MCF 10A (cell line): ENCODE measurements at places on chromosomes 13 and 19. TPM values are rescaled to one million over a fixed set of nuclear protein-coding genes. Genes with fewer than 3 reads are reported as not detected.

DNA sequence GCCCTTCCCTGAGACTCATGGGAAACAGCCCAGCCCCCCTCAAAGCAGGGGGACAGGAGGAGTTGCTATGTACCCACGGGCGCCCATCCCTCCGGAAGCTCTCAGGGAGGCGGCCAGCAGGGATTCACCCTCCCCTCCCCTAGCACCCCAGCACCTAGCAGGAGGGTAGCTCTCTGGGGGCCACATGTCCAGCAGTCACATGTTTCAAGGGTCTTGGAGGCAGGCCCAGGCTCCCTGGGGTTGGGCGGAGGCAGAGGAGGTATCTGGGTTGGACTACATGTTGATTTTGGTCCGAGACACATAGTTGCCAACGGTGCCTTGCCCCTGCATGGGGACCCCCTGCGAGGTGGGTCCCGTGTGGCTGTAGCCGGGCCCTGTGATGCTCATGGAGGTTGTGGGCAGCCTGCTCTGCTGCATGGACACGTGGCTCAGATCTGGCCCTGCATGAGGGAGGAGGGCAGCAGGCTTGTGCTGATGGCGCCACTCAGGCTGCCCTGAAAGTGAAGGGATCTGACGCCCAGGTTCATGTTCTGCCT, 7.0 kb upstream of the RNF6 start:
- no peak for DNase-seq

DNA sequence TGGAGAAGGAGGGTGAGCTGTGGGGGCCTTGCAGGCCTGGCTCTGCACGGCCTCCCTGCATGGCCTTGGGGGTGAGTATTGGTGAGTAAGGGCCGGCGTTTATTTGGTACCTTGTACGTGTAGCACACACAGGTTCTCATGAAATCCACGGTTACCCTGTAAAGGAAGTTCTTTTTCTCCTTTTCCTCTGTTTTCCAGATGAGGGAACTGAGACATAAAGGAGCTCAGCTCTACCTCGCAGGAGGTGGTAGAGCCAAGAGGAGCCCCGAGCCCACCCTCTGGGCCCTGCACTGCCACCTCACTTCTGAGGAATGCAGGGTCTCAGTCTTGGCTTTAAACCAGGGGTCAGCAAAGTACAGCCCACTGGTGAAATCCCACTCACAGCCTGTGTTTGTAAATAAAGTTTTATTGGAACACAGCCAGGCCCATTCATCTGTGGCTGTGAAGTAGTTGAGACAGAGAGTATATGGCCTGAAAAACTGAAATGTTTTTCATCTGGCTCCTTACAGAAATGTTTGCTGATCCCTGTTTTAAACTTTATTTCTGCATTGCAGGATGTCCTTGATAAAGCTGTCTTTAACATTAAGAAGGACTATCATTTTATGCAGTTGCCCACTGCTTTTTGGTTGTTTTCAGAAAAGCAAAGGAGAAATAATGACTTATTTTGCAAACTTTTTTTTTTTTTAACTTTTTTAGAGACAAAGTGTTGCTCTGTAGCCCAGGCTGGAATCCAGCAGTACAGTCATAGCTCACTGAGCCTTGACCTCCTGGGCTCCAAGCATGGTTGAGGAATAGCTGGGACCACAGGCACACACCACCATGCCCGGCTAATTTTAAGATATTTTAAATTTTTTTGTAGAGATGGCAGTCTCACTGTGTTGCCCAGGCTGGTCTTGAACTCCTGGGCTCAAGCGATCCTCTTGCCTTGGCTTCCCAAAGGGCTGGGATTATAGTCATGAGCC, 6.4 kb downstream of the EPN1 start:
- no peak for DNase-seq

DNA sequence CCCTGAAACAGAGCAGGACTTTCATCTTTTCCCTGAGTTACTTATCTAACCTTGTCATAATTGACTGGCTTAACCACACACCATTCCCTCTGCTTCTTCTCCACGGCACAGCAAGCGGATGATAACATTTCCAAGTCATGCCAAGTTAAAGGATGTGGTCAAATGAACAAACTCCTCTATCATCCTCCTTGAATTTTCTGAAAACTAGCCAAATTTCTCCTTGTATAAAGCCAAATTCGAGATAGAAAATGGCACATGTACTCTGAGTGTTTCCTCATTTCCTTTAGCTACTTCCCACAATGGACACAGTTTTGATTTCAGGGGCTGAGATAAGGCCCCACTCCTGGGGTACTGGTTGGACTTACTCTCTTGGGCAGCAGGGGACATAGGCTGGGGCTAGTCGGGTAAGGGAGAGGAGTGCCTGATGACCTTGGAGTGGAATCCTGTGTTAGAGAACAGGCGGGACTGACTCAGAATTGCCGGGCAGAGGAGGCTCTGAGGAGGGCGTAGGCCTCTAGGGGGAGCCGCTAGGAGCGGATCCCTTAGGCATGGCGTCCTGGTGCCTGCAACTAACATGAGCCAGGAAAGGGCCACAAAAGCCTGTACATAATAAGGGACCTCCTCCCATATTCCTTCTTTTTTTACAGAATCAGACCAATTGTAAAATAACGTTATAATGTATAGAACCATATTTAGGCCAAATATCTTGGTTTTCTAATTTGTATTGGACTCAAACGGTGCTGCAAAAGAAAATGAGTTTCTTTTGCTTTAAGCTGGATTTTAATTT, 20.3 kb upstream of the TMTC4 start:
- DNase-seq = peak; percentile 28

Gene KLK14
- total RNA-seq = 0.30 TPM in 1 of 2 replicates, not detected in the other

Gene KIR3DL2
- total RNA-seq = not detected in 2 replicates

Gene URAD
- total RNA-seq = not detected in 2 replicates

DNA sequence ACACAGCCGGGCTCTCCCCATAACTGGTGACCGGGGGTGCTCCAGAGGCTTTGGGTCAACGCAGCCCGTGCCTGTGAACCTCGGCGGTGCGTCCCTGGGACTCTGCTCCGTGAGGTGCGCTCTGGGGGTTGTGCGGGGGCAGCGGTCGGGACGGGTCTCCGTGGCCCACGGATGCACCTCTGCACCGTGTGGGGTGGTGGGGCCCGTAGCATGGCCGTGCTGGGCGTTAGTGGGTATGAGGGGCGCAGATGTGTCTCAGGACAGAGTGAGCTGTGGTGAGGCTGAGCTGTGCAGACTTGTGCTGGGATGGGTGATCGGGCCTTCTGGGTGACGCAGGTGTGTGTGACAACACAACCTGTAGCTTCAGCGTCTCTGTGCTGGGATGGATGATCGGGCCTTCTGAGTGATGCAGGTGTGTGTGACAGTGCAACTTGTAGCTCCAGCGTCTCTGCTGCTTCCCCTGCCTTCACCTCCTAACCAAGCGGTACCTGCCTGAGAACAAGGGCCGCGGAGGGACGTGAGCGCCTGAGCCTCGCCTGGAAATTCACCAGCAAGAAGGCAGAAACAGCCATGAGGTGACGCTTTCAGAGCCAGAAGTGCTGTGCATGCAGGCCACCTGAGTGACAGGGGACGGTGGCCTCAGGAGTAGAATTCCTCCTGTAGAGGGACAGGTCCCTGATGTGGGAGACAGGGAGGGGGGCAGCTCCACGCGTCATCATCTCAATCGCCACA, 599 bp downstream of the ZNF331 start:
- DNase-seq = no peak

DNA sequence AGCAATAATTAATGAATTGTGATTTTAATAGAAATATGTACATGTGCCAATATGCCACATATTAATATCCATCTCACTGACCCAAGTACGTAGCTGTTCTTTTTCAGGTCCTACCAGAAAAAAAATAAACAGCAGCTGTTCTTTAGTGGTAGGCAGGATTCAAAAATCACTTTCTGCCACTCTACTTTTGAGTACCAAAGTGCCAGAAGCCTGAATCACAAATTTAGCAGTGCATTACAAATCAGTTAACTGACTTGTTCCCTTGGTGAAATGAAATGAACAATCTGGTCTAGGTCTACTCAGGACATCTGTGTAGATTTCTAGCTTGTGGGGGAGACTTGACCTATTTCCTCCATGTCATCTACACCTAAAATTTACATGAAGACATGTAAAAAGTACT, 775.5 kb upstream of the GPC6 start:
- no peak for DNase-seq

DNA sequence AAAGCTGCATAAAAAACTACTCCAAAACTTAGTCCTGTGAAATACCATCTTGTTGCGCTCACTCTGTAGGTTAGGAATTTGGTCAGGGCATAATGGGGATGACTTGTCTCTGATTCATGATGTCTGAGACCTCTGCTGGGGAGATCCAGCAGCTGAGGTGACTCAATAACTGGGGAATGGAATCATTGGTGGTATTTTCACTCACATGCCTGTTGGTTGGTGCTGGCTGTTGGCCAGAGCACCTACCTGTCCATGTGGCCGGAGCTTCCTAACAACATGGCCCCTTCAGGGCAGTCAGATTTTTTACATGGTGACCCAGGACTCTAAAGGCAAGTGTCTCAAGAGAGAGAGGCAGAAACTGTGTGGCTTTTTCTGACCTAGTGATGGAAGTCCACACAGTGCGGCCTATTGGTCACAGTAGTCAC, 7.4 kb upstream of the ESD start:
- DNase-seq = peak; percentile 80

Gene TEX26
- total RNA-seq = not detected in 2 replicates

Gene FCAR
- total RNA-seq = not detected in 2 replicates

Gene PTH2
- total RNA-seq = not detected in 2 replicates

- DNase-seq = no peak
Observed at GRCh38 chr19:39832341-39833083, 1.4 kb downstream of the DYRK1B start.

DNA sequence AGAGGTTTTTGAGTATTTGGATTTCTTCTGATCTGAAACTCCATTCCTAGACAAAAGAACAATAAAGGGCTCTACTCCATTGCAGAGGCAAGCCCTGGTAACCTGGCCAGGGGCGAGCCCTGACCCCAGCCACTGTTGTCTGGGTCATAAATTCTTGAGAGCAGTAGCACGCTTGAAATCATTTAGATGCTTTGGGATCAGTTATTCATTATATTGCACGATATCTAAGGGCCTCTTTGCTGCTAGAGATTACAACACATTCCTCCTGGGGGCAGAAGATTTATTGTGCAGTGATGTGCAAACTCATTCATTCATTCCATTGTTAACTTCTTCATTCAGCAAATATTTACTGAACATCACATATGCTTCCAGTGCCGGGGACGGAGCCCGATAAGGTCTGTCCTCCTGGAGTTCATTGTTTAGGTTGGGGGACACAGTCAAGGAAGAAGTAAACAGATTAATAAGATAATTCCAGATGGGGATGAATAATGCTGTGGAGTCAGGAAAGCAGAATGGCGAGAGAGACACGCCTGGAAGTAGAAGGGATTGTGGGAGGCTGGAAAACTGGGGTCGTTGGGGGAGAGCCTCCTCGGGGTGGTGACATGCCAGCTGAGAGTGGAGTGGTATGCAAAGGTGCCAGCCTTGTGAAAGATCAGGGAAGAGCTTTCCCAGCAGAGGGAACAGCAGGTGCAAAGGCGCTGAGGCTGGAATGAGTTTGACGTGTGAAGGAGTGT, 34.9 kb downstream of the SIPA1L3 start:
- DNase-seq = no peak

GRCh38 chr13:73419186-73419585, 360.4 kb downstream of the KLF5 start:
- no peak for DNase-seq

DNA sequence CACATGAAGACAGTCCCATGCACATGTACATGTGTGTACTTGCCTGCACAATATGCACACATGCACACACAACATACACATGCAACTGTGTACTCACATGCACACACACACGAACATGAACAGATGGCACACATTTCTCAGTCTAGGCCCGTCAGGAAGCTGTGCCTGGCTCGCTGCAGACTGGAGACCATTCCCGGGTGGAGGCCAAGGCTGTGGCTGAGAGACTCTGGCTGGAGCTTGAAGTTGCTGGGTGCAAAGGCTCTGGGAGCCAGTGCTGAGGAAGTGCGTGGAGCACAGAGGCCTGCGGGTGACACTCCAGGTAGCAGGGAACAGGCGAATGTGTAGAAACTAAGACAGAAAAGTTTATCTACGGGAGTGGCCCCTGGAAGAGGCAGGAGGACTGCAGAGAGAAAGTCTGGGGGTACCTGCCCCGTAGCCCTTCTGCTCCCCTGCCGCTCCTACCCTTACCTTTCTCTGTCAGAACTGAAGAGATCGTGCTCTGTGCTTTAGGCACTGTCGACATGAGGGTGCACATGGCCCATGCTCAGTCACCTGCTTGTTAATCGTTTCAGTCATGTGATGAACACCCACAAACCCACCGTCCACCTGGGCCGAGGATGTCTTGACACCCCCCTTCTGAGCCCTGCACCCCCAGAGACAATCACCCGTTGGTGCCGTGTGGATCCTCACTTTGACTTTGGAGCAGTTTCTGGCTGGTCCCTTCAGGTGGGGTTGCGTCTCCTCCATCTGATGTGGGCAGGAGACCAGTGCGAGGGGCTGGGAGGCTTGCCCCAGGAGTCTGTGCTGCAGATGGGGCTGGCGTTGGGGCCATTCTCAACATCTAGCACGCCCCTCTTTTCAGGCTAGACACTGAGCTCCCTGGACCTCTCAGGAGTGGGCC, 69.4 kb downstream of the TEX29 start:
- no peak for DNase-seq

Gene OR7D2
- not detected in 2 replicates for total RNA-seq

Gene TNFRSF19
- total RNA-seq = not detected in 2 replicates

Gene CCL25
- total RNA-seq = not detected in 2 replicates

DNA sequence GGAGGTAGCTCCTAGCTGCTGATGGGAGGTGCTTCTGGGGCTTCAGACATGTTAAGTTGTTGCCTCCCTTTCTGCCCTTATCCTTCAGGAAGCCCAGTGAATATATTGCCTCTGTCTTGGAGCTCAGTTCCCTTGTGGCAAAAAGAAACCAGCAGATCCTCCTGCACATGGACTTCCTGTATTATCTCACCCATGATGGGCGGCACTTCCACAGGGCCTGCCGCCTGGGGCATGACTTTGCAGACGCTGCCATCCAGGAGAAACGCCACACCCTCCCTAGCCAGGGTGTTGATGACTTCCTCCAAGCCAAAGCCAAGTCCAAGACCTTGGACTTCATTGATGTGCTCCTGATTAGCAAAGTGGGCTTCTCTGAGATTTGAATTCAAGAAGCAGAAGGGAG, 6.0 kb upstream of the CYP4F12 start:
- DNase-seq = no peak

Gene FFAR1
- total RNA-seq = not detected in 2 replicates

Gene ANO8
- 13.0 and 14.5 TPM in 2 replicates for total RNA-seq

Gene ADGRE2
- 6.9 and 8.0 TPM in 2 replicates for total RNA-seq

GRCh38 chr19:31253526-31254179, 95.6 kb downstream of the TSHZ3 start:
- no peak for DNase-seq

Gene MIR17HG
- 3.1 and 8.1 TPM in 2 replicates for total RNA-seq
